ENCODE measurements at places on chromosomes 1 and 21.
A peak's percentile ranks its signal among the peaks of the same experiment; 100 is the strongest.

- DNase-seq, result no peak
Measured at GRCh38 chr1:8357329-8358101, 39.6 kb downstream of the SLC45A1 start.

DNA sequence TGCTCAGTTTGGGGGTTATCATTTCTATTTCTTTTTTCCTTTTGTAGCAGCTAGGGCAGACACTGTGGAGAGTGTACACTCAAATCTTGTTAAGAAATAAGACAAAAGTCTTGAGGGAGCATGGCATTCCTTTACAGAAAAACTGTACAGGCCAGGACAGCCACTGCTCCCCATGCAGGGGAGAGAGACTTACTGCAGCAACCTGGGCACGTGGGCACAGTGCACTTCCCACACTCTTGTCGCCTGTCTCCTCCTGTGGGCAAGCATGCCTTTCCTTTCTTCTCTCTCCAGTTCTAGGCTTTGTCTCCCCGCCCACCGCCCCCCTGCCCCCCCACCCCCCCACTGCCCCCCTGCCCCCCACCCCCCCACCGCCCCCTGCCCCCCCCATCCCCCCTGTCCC lies 51.9 kb downstream of the PHC2 start:
- DNase-seq, result no peak

- no peak for DNase-seq
Measured at GRCh38 chr1:200042119-200042551, 14.6 kb downstream of the NR5A2 start.

DNA sequence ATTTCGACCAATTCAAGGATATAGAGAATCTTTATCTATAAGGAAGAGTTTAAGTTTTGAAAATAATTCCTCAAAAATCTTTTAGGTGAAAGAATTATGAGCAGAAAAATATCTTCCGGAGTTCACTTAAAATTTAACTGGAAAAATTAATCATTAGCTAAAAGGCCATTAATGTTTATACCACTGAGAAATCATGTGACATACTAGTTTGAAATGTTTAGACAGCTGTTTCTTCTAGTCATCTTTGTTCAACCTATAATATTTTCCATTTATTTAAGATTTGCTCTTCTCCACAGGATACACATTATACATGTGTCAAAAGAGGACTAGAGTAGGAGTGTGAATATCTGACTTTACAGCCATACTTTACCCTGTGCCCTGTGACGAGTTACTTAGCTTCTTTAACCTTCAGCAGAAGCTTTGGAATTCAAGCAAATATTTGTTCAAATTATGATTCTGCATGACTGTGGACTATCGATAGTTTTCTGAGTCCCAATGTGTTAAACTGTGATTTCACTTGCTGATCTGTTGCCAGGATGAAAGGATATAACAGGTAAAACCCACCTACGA lies 374.8 kb downstream of the BRINP3 start:
- DNase-seq, result no peak

GRCh38 chr1:18541046-18541795 lies 60.5 kb downstream of the KLHDC7A start:
- no peak for DNase-seq

DNA sequence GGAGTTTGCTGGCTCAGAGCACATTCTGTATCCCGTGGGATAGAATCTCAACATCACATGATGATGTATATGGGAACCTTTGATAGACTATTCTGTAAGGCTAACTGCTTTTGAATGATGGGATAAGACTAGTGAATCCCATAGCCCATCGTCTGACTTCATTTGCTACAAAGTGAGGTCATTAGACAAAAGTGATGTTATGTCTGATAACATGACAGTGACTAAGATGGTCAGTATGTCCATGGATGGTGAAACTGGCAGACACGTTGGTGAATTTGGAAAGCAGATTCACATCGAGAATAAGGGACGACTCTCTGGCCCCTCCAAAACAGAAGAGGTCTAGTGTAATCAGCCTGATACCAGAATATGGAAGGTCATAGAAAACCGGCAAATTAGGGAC lies 108.4 kb downstream of the HHAT start:
- no peak for DNase-seq

DNA sequence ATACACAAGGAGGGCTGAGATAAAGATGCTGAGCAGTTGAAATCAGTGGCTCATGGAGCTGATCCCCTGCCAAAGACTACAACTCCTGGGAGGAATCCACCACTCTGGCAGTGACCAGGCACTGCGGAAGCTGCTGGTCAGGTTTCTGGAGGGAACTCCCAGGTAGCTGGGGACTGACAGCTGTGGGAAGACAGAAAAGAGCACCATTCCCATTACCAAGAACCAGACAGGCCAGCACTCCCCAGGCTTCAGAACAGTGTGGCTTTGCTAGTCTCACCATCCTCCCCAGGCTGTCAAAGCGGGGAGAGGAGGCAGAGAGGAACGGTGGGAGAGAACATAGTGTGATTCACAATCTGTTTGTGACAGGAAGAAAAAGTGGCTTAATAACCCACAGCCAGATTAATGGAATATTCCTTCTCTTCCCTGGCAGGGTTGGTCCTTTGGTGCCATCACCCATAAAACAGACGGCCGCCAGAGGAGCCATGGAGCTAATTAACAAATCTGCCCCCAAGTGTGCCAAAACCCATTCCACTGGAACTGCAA lies 92.1 kb downstream of the MAB21L3 start:
- DNase-seq, result no peak

DNA sequence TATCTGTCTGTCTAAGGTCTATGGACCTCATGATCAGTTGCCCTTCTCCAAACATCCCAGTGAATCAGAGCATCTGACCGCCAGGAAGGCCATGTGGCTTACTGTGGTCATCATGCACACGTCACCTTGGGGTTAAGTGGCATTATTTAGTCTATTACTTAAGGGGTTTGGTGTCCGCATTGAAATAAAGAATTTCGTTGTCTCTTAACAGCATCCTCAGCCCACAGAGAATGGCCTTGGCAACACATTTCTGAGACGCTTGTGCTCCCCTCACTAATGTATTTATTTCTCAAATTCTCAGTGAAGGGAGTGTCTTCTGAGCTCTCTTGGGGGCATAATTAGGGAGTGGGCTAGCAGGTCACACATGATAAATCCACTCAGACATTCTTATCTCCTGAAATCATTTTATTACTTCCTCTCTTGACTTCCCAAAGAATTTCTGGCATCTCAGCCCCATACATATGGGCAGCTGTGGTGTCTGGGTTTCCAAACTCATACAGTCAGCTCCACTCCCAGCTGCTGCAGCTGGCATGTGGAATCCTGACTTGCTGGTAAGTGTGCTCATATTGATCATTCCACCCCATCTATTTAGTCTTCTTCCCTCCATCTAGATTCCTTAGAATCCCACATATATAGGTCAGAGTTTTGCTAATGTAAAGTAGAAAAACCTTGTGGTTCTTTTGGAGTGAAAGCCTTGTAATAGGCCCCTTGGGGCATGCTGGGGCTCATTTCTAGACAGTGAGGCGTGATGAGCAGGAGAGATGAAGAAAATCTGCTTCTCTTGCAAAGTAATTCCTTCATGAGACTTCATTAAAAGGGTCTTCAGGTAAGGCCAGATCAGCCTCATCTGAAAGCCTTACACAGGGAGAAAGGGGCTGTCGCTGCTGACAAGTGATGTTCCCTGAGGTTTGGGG lies 110.5 kb downstream of the HHAT start:
- no peak for DNase-seq

- DNase-seq, result no peak
Measured at GRCh38 chr1:97441966-97442365, 478.9 kb downstream of the DPYD start.

DNA sequence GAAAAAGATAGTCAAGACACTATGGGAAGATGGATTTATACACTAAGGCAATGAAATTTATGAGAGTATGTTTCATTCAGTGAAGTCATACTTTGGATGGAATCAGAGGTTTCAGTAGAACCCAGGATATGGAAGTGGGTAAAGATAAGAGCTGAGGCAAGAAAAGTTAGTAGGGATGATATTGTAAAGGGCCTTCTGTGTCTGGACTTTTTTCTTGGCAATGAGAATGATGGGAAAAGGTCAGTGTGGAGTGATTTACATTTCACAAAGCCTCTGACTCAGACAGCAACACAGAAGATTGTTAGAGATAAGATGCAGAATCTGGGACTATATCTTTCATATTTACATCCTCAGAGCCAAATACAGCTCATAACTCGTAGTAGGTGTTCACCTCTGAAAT lies 32.1 kb downstream of the SH3BGR start:
- DNase-seq, result no peak

DNA sequence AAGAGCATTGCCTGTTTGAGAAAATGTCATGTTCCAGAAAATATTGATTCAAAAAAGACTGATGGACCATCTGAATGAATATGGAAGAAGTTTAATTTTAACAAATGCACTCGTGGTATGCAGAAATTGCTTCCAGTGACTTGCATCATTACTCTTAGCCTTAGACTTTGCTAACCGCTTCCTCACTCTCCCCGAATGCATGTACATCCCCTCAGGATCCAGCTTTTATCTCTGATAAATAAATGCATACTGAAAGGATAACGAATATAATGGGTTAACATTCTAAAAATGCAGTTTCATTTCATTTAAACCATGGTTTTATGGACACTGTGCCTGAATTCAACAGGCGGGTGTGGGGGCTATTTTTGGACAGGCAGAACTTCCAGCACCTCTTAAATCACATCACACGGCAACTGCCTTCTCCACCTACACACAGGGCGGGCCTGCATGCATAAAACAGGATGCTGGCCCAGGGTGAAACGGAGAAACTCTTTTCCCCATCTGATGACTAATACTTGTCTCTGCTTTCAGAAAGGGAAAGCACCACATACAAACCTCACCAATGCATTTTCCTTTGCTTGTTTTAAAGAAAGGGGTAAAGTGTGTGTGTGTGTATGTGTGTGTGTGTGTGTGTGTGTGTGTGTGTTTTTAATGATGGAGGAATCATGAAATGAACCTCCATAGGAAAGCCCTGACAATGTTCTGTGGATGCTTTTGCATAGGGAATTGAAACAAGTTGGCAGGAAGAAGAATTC lies 48.7 kb downstream of the SPAG17 start:
- no peak for DNase-seq

- no peak for DNase-seq
Measured at GRCh38 chr1:213371847-213372619, 321.0 kb downstream of the RPS6KC1 start.

DNA sequence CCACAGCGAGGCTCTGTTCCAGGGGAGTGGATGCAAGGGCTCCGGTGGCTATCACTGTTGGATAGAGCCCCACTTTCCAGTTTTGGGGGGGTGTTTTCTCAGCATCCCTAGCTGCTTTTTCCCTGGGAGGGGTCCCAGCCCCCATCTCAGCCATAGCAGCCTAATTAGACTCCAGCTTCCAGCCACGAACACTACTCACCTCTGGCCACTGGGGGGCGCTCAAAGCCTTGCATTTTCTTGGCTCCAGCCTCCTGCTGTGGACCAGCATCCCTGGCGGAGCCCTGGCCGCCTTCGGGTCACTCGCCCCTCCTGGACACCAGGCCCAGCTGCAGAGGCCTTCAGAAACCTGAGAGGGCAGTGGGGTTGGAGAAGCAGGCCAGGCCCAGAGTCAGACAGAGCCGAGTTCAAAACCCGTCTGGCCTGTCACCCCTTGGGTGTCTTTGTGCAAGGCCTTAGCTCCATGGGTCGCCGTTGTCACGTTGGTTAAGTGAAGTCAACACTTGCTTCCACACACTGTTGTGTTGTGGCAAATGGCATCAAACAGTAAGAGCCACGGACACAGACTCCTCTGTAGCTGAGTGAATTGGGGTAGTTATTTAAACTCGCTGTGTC lies 93.5 kb upstream of the ACTL8 start:
- DNase-seq, result peak; percentile 34

GRCh38 chr1:243269461-243269801 lies 13.6 kb downstream of the SDCCAG8 start:
- DNase-seq, result no peak

- DNase-seq, result no peak
Measured at GRCh38 chr1:29119121-29119929, 4.4 kb downstream of the TMEM200B start.

DNA sequence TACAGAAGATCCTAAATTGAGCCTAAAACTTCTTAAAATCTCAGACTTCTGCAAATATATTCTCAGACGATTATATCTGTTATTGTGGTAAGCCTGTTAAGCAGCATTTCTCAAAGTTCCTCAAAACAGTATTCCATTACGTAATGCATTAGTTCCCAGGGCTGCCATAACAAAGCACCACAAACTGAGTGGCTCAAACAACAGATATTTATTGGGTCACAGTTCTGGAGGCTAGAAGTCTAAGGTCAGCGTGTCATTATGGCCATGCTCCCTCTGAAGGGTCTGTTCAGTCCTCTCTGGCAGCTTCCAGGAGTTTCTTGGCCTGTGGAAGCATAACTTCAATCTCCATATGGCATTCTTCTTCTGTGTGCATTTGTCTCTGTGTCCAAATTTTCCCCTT lies 103.5 kb upstream of the ST6GALNAC5 start:
- DNase-seq, result no peak

DNA sequence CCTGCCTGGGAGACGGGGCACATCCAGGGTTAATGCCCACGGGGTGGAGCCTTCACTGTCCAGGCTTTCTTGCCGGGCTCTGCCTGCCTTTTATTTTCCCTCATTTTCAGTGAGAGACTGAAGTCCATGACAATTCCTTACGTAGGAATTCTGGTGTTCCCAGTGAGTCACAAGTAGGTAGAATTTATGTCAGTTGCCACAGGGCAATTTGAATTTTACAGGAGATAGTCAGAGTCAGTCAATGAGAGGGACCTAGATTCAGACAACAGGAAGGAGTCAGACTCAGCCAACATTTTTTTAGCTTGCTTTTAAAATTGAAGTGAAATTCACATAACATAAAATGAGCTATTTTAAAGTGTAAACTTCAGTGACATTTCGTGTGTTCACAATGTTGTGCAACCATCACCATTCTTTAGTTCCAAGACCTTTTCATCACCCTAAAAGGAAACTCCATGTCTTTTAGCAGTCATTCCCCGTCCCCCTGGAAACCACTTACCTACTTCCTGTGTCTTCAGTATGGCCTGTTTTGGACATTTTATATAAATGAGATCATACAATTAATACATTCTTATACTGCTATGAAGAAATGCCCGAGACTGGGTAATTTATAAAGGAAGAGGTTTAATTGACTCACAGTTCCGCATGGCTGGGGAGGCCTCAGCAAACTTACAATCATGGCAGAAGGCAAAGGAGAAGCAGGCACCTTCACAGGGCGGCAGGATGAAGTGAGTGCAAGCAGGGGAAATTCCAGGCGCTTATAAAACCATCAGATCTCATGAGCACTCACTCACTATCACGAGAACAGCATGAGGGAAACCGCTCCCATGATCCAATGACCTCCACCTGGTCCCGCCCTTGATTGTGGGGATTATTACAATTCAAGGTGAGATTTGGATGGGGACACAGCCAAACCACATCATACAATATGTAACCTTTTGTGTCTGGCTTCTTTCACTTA lies 14.6 kb downstream of the AJAP1 start:
- no peak for DNase-seq

DNA sequence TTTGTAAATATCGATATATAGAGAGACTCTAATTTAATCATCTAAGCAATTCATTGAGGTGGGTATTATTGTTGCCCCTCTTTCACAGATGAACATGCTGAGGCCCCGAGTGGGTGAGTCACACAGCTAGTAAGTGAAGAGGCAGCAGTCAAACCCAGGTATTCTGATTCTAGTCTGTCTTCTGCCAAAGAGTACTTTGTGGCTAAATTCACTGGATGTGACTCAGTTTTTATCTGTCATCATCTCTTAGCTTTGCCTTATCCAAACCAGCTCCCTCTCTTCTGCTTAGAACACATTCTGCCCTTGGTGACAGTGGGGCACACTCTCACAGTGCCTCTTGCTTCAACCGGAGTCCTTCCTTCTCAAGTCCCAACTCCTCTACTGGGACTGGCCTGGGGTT lies 11.5 kb downstream of the FCRL5 start:
- DNase-seq, result no peak

Measured in T-helper 2 cell (primary cell).